ENCODE measurements at places on chromosomes 2 and 18.

GRCh38 chr2:33421820-33422219 lies 54.6 kb upstream of the RASGRP3 start:
- DNase-seq = no peak

GRCh38 chr18:2529154-2529553 lies 42.2 kb downstream of the METTL4 start:
- no peak for DNase-seq

DNA sequence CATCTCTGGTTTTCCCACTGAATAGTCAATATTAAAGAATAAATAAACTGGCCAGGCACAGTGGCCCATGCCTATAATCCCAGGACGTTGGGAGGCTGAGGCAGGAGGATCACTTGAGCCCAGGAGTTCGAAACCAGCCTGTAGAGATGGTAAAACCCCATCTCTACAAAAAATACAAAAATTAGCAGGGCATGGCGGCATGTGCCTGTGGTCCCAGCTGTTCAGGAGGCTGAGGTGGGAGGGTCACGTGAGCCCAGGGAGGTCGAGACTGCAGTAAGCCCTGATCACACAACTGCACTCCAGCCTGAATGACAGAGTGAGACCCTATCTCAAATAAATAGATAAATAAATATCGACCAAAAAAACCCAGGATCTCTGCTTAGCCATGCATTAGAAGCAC lies 50.2 kb upstream of the BIN1 start:
- DNase-seq = no peak

- DNase-seq = no peak
Measured at GRCh38 chr2:121961761-121962160, 206.3 kb downstream of the TSN start.

- DNase-seq = no peak
Measured at GRCh38 chr2:61775956-61776570, 77.8 kb downstream of the FAM161A start.
